ENCODE measurements at places on chromosomes 7 and 10.

DNA sequence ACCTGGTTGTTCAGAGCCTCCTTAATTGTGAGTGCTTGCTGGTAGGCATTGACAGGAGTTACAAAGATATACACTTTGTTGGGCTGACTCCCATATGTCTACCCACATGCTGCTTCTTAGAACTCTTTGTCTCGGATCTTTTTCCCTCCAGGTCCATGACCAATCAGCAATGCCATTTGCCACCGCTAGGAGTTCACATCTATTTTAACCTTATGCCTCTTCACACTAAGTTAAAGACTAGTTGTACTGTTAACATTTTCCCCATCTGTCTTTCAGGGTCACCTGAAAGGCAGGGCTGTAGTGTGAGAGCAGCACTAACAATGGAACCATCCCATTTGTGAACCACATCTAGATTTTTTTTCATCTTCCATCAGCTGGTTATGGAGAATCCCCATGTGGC lies 226.7 kb upstream of the NPY start:
- DNase-seq: no peak

DNA sequence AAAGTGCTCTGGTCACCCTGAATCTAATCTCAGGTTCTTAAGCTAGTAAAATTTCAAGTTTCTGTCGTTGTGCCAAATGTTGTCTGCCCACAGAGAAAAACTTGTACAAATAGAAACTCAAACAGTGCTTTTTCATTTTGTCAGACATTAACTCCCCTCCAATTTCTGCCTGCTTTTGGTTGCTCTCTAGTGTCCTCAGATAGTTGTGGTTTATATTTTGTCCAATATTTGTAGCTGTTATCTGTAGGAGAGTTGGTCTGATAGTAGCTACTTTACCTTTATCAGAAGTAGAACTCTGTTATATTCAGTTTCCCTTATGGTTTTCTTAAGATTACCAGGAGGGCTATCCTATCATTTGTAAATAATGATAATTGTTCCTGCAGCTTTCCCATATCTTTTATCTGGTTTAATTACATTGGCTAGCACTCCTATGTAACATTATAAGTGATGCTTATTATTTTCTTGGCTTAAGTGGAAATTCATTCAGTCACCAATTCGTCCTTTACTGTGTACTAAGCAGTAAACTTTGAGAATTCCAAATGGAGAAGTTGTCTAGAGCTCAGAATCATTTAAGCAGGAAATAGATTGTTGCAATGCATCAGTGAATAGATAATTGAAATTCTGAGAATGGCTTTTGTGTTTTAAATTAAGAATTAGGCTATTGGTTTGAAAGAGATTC lies 91.0 kb downstream of the ANKIB1 start:
- DNase-seq: no peak

- DNase-seq: no peak
These were observed 37.9 kb downstream of the ST7 start for GRCh38 chr7:116991233-116991632.

- DNase-seq: no peak
These were observed 128.5 kb downstream of the ANKRD7 start for GRCh38 chr7:118352867-118353453.

DNA sequence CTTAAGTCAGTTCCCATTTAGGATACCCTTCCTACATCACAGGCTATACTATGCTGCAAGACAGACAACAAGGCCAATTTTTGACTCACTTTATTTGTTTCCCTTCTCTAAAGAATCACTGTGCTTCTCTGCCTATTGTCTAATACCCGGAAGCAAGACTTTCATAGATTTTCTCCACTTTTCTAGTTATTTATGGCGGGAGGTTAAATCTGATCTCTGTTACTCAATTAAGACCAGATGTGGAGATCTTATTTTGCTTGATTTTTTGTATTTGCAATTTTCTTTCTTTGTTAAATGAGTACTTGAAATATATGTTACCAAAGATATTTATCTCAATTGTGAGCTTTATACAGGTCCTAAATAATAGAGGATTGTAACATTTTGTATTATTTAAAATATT lies 511.5 kb downstream of the ATRNL1 start:
- DNase-seq: no peak

DNA sequence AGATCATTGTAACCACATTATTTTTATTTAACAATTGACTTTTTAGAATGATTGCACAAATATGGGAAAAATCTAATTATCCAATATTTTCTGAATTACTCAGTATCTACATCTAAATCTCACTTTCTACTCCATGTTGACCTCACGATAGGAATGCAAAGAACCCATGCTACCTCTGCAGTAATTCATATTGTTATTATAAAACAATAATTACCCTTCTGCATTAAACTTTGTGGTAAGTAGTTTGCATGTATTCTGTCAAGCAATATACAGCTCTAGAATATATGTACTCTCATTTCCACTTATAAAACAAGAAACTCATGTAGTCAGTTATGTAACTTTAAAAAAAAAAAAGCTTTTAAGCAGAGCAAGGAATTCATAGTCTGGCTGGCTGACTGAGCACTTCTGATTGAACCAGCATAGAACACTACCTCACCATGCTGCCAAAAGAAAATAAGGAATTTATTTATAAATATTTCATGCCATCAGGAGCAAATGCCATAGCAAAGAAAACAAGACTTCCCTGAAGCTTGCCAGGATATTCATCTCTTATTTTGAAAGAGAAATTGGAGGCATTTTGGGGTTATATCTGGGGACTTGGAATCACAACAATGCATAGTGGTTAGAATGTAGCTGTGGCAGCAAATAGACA lies 895.7 kb downstream of the XPNPEP1 start:
- DNase-seq: no peak

- DNase-seq: no peak
These were observed 889.9 kb upstream of the C7orf33 start for GRCh38 chr7:147700702-147701101.

DNA sequence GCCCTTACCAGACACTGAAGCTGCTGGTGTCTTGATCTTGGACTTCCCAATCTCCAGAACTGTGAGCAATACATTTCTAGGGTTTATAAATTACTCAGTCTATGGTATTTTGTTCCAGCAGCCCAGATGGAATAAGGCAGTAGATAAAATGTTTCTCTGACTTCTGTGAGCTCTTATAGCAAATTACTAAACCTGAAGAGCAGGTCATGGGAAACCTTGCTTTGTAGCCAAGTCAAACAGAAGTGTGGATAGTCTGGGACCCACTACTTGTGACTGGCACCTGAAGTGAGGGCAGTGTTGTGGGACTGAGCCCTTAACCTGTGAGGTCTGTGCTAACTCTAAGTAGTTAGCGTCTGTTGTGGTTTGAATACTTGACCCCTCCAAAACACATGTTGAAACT lies 4.6 kb upstream of the TBRG4 start:
- DNase-seq: no peak

DNA sequence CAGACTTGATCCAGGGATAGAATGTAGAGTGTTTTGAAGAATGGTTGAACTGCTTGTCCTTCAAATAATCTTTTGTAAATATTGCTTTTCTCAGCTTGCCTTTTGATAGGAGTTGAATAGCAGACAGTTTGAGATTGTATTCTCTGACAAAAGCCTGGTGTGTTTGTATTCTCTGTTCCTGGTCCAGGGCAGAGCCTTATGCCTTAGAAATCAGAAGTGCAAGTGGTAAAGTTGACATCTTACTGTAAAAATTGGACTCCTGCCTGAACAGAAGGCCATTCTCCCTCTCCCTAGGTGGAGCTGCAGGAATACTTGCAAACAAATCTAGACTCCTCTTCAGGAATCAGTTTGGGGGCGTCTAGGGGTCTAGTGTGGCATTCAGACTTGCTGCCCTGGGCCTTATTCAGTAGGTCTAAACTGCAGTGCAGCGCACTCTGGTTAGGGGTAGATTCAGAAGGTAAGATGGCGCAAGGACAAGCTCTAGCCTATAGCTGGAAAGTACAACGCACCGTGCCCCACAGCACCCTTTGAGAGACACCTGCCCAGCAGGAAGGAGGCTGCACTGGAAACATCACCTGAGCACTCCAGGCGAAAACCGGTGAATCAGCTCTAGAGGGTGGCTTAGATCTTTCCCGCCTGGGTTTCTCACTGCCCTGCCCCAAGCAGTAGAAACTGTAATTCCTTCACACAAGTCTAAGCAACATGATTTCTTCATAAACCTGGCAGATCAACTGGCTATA lies 608.5 kb upstream of the GALNT17 start:
- DNase-seq: no peak

GRCh38 chr10:121337427-121337826 lies 260.8 kb downstream of the FGFR2 start:
- no peak for DNase-seq

- DNase-seq: no peak
These were observed 128.8 kb upstream of the GPR26 start for GRCh38 chr10:123537188-123537961.

DNA sequence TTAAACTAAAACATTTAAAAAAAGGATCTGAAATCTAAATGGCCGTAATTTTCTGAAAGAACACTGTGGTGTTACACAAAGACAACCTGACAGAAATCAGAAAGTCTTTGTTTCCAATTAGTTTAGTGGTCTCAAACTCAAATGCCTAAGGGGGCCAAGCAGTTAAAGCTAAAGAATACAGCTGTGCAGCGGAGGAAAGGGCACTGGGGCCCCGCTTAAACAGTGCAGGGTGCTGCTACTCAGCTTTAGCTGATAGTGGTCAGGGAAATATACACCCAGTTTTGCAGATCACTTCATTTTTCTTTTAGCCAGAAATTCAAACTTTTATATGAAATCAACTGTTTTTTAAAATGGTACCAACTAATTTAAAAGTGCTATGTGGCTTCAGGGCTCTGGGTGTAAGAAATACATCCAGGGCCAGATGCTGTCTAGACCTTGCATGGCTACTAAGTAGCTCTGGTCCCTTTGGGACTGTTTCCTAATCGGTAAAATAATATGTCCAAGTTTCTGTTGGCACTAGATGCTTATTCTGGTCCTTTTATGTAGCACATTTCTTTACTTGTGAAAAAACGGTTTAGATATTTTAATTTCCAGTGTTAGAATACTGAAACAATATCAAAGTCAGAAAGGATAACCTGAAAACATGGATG lies 161.8 kb upstream of the LAMB4 start:
- no peak for DNase-seq

DNA sequence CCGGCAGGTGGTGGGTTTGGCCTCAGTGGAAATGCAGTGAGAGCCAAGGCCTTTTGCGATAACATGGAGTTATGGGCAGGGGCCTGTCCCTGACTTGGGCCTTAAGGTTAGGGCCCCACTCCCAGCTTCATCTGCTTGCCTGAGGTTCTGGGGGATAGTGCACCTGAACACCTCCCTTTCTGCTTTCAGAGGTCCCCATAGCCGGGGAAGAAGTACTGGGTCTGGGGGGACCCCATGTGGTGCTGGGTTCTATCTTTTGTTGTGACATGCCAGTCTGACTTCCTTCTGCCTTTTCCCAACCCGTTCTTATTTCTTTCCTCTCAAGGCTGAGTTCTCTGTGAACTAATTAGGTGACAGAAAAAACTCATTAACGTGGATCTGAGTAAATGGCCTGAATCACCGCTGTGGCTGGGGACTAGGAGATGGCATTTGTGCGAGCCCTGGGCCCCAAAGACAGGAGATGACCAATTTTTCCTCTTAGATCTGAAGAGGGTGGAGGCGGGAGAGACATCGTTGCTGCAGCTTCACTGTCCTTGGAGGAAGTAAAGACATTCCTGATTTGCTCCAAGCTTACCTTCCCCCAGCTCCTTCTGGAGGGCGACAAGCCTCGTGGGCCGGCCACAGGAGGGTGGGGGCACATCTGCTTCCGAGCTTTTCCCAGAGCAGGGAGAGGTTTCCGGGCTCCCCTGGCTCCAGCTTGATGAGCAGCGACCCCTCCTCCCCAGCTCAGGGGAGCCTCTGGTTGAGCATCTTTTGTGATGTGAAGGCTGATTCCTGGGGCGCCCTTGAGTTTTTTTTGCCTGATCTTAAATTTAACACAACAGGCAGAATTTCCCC lies 2.0 kb downstream of the AGAP3 start:
- no peak for DNase-seq

- DNase-seq: no peak
These were observed 691.1 kb downstream of the PHTF2 start for GRCh38 chr7:78489476-78490240.

DNA sequence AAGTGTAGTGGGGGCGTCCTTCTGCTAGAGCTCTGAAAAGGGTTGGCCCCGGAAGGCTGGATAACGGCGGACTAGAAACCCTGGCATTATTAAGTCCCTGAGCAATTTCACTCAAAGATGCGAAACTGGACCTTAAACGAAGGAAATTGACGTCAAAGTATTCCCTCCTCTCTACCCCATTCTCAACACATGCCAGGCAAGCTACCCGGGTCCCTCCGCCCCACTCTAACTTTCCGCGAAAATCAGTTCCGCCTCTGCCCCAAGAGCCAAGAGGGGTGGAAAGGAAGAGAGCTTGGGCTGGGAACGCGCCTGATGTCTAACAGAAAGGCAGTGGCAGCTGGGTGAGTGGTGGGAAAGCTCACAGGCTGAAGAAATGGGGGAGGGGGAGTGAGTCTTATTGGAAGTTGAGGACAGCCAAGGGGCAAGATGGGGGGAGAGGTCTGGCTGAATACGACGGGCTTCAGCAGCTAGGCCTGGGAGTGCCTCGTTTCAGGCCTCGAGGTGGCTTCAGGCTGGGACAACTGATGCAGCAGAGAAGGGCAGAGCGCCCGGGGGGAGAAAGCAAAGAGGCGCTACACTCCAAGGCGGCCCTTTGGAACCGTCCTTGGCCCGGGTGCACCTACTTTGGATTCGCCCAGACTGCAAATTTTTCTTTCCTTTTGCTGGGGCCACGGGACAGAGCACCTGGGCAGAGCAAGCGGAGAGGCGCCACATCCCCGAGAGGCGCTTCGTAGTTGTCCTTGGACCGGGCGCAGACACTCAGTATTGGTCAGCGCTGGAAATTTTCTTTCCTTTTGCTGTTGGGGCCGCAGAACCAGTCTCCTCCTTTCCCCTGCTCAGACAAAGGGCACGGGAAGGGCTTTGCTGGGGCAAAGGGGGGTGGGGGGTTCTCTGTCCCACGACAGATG lies 2.0 kb upstream of the FEZF1 start:
- DNase-seq: no peak

DNA sequence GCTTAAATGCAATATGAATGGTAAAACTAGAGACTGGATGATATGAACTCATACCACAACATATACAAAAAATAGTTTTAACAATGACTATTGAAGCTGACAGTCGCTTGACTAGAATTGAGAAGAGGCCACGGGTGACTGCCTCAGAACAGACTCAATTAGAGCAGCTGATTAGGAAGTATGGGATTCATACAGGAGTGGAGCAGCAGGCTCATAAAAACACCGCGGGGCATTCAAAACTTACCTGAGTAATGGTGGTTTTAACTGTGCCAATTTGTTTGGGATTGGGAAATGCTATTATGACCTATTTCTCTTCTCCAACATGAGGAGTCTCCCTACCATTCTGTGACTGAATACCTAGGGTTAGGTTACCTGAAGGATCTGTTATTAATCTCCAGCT lies 2.1 kb downstream of the CADPS2 start:
- DNase-seq: no peak

DNA sequence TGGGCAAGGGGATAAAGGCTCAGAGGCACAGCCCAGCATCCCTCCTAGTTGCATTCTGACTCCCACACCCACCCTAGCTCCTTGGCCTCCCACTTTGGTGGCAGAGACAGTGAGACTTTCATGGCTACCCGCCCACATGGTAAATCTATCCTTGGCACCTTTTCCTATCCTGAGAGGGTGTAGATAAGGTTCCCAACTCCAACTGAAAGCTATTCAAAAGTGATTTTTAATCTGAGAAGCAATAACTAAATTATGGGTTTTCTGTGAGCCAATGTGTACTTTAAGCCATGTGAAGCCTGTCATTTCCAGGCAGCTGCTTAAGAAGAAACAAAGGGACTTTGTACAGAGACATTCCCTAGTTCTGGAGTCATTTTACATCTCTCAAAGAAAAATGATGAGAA lies 9.1 kb downstream of the LAMB1 start:
- DNase-seq: no peak

GRCh38 chr7:126302639-126303038 lies 950.1 kb downstream of the GRM8 start:
- DNase-seq: no peak

Data from RWPE2 (cell line).